ENCODE measurements at places on chromosomes 12 and 14.

DNA sequence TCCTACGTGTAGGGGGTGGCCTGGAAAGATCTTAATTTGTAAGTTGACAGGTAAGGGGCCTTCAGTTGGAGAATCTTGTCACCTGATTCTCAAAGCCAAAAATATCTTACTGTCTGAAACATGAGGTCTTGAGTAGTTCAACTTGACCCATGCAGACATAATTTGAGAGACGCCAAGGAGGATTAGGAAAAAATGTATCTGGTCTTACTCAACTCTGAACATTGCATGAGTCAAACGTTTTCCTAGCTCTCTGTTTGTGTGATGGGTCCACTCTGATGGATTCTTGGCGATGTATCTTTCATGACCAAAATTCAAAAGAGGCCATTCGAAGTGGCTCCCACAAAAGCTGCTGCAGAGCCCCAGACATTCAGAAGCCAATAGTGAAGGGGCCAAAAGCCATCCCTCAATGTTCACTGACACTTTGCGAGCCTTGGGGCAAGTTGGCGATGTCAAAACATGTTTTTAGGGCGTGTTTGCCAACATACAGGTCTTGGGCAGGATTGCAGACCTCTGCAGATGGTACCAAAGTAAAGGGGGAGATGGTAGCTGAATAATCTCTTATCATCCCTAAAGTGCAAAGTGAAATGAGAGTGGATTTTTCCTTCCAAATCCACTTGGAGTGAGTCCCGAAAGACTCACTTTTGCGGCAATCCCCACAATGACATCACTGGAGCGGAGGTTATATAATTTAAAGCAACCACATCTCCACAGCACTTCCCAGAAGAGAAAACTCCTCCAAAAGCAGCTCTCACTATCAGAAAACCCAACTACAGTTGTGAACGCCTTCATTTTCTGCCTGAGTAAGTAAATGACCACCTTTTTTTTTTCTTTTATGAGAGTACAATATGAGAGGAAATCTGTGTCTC lies at the start of gene BDKRB1:
Gene BDKRB1 (plus strand): TSS at position 710 of the 866 bp plus-strand sequence. CDS start 7,473 bp downstream, outside the sequence.
- no peak for DNase-seq

- no peak for DNase-seq
These were observed 689 bp upstream of the PDE3A start for GRCh38 chr12:20367583-20368113.

- no peak for DNase-seq
These were observed 39.8 kb downstream of the BORCS5 start for GRCh38 chr12:12396694-12397093.

DNA sequence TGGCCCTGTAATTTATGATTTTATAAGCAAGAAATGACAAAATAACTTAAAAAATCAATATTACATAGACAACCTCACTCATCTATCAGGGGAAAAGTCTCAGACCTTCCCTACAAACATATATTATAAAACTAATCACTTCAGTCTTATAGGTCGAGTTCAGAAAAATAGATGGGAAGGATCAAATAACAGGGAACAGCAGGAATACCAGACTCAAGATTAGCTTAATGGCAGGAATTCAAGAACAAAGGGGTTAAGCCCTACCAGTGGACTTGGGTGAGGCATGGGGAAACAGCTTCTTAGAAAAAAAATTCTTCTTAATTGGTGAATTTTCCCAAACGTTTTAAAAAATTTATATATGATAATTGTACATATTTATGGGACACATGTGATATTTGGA lies 51.6 kb upstream of the CRY1 start:
- DNase-seq: no peak

Measured in CD4-positive, alpha-beta T cell treated with Interleukin-15 for 1 hour (primary cell).